Brain pericyte (primary cell): ENCODE measurements at places on chromosomes 7 and 10.

GRCh38 chr7:6162331-6162620, 110.1 kb downstream of the CYTH3 start:
- DNase-seq = no peak

DNA sequence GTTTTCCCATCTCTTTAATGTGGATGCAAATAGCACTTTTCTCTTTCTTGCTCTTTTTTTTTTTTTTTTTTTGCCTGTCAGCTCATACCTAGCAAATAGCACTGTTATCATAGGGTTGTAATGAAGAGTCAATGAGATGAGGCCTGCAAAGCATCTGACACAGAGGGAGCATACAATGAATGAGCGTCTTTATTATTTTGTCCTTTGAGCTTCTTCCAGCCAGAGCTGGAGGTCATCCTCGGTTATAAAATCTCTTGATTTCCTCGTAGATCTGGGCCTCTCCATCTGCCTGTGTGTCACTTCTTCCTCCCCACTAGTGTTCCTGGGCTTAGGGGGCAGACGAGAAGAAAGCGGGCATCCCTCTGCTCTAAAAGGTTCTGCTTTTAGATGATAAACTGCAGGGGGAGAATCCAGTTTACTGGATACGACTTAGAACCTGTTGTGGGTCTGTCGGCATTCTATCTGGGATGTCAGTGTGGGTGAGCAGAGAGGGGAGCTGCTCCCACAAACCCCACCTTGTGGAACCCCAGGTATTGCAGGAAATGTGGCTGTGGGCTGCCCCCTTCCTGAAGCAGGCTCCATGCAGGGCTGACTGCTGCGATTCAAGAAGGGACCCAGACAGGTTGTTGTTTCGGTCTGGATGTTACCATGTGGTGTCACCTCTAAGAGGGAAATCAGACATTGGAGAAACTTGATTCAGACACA, 135.8 kb upstream of the GPR26 start:
- DNase-seq = no peak

GRCh38 chr7:114759347-114760062, 162.4 kb upstream of the MDFIC start:
- DNase-seq = no peak

- DNase-seq = no peak
Observed at GRCh38 chr7:134780166-134780828, 863 bp downstream of the CALD1 start.

- peak; percentile 76 for DNase-seq
Observed at GRCh38 chr10:97278491-97278989, 13.9 kb downstream of the ARHGAP19 start.

DNA sequence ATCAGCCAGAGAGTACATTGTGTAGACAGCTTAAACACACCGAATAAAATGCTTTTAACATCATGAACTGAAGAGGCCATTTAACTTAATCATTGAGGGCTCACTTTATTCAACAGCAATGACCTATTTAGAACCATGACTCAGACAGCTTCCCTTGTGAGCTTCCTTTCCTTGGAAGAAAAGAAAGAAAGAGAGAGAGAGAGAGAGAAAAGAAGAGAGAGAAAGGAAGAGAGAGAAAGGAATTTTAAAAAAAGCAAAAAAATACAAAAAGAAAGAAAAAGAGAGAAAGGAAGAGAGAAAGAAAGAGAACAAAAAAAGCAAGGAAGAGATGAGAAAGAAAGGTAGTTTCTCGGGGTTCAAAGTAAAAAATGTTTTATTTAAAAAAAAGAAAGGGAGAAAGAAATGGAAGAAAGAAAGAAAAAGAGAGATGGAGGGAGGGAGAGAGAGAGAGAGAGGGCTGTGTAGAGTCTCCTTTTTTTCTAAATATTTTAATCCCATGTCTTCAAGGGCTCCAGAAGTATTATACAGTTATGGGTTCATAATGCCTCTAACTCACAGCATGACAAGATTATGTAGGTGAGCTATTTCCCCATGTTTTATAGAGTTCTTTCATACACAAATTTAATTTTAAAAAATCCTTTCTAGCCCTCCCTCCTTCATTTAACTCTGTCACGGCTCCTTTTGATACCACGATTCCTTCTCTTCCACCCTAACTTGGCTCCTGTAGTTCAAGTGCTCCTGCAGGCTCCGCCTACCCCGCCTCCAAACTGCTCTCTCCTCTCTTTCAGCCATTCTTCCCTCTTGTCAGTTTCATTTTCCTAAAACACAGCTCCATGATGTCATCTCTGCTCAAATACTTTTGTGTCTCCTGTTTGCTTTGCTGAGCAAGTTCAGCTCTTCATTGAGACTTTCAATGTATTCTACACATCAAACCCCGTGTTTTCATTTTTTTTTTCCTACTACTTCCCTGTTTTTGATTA, 85.5 kb downstream of the PRTFDC1 start:
- no peak for DNase-seq

- no peak for DNase-seq
Observed at GRCh38 chr10:34786464-34786863, 28.6 kb downstream of the PARD3 start.

DNA sequence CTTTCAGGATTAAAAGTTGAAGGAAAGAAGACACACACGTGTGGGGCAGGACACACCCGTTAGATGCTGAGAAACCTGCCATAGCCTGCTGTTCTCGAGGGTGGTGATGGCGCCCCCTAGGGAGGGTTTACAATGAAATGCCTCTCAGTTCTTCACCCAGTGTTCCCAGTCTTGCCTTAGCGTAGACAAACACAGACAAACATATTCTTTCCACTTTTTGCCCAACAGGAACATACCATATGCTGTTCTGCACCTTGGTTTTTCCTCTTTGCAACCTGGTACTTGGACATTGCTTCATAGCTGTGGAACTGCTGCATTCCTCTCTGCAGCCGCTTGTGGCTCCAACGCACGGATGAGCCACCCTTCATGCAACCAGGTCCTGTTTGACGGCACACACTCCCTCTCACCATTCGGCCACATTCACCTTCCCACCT, 23.3 kb upstream of the HSPA12A start:
- no peak for DNase-seq

DNA sequence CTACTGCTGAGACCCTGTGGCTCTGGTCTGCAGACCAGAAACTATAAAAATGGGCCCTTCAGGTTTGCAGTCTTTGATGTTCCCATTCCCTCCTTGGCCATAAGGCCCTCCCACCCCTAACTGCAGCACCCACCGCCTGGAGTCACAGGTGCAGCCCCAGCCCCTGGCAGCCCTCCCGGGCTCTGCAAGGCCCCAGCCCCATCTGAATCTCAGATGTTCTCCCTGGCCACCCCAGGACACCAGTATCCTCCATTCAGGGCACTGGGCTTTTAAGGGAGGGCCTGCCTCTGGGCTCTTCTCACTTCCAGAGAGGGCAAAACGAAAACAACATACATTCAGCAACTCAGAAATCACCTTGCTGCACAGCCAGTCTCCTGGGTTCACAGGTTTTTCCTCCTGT, 107.7 kb upstream of the RET start:
- DNase-seq = no peak

DNA sequence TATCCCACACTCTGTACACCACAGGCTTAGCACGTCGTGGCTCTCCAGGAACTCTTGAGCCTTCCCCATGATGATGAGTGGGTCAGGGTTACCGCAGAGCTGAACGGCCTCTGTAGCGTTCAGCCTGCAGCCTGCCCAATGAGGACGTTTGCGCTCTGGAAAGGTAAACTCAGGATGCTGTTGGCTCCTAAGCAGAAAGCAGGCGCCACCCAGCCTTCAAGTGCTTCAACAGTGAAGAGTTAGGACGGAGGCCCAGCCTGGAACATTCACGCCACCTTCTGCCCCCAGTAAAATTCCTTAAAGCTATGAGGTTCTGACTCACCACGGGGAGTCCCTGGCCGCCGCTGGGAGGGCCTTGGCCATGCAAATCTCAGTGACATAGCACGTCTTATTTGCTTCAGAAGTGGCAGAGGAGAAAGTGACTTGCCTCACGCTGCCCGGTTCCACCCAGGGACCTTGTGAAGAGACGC, 161.5 kb upstream of the SH2B2 start:
- DNase-seq = peak; percentile 37

DNA sequence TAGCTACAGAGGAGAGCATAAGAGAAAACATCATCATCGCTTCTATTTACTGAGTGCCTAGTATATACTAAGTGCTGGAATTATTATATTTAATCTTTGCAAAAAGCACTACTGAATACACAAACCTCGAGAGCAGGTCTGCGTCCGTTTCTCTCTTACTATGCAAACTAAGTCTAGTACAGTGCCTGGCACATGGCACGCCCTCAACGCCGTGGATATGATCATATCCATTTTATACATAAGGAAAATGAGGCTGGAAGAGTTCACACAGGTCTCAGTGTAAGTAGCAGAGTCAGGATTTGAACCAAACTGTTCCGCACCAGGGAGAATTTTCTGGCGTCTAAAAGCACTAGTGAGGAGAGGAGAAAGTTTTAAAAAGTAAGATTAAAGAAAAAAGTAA, 17.6 kb downstream of the MXI1 start:
- no peak for DNase-seq

- DNase-seq = no peak
Observed at GRCh38 chr7:139482662-139483466, 609 bp downstream of the KLRG2 start.

- no peak for DNase-seq
Observed at GRCh38 chr10:33307835-33308234, 26.6 kb downstream of the NRP1 start.

DNA sequence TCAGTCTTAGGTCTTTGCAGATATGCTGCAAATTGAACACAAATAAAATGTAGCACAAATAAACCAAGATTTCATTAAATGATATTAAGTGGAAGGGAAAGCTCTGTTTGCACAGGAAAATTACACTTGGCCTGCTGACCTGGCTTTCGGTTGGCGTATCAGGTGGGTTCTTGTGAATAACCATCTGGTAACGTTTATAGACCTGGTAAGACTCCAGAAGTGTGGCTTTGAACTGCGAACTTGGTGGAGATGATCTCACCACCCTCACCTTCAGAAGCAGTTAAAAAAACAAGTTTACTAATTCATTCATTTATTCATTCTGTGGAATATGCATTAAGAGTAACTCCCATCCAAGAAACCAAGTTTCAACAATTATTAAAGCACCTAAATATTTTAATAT, 28.1 kb downstream of the ATE1 start:
- DNase-seq = no peak

DNA sequence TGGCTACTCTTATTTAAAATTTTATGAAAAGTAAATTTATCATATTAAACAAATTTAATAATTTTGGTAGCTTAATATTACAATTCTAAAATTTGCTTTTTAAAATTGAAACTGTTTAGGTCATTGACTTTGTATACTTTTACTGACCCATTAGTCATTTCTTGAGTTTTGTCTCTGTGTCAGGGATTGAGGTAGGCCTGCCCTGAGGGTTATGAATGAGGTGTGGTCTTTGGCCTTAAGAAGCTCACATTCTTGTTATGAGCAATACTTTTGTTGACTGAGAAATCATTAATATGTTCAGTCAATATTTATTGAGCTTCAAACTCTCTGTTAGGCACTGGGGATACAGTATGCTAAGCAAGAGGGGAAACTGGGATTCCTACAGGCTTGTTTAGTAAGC, 47.0 kb upstream of the RPA3 start:
- DNase-seq = no peak

DNA sequence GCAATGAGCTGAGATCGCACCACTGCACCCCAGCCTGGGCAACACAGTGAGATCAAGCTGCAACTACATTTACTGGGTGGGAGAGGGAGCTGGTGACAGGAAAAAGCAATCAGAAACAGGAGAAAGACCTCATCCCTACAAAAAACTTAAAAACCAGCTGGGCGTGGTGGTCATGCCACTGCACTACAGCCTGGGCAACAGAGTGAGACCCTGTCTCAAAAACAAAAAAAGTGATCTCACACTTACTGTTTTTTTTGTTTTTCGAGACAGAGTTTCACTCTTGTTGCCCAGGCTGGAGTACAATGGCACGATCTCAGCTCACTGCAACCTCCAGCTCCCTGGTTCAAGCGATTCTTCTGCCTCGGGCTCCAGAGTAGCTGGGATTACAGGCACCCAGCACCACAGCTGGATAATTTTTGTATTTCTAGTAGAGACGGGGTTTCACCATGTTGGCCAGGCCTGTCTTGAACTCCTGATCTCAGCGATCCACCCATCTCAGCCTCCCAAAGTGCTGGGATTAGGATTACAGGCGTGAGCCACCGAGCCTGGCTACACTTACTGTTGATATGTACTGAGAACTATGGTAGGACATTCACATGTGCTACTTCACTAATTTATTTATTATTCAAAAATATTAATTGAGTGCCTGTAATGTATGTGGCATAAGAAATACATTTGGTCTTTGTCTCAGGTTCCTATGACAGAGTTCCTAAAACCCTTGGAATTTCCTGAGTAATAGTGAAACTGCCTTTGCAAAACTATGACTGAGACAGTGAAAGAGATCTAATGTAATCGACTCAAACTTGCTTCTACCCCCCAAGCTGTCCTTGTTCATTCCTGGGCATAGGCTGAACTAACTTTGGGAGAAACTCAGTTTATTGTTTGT, 27.7 kb upstream of the NRBF2 start:
- no peak for DNase-seq

DNA sequence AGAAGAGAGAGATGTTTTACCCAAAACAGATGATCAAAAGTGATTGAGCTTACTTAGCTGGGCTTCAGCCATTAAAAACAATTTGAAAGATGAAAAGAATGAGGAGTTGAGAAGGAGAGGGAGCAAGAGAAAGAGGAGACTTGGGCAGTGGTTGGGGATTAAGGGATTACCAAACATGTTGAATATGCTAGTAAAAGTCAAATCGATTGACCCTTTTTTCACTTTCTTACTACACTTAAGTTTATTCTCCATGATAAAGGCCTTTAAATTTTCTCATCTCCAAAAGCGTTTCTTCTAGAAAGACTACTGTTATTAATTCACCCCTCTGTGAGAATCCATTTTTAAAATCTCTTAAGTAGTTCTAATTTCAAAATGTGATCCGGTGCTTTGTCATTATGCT, 1254.0 kb upstream of the PHF14 start:
- DNase-seq = no peak

- DNase-seq = no peak
Observed at GRCh38 chr10:34080485-34081346, 734.4 kb downstream of the PARD3 start.

DNA sequence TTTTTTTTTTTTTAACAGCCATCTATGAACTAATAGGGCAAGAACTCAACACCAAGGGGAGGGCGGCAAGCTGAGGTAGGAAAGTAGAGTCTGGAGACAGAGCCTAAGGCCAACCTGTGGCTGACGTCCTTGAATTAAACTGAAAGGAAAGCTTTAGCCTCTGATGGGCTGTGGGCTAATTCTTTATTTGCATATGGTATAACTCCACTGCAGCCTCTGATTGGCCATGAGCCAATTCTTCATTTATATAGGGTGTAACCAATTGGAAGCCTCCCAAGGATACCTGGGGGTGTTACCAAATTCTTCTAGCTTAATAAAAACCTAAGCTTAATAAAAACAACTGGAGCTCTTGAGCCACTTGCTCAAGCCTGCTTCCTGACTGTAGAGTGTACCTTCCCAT, 10.3 kb downstream of the TYW1 start:
- DNase-seq = no peak

DNA sequence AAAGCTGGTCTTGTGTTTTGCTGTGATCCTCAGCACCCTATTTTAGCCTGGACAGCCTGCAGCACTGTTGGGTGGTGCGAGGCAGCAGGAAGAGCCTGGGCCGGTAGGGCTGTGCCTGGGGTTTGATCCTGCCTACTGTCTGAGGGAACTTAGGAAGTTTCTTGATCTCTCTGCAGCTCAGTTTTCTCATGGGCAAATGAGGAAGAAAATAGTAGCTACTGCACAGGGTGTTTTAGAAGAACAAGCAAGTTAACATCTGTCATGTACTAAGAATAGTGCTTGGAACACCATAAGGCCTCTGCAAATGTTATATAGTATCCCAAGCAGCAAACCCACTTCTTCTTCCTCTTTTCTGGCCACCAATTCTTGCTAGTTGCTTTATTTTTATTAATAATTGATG, 12.0 kb upstream of the AGR2 start:
- DNase-seq = no peak

GRCh38 chr10:74104996-74105395, 45.6 kb downstream of the AP3M1 start:
- no peak for DNase-seq
